ENCODE measurements at places on chromosomes 13 and 19.
A peak's percentile ranks its signal among the peaks of the same experiment; 100 is the strongest.

DNA sequence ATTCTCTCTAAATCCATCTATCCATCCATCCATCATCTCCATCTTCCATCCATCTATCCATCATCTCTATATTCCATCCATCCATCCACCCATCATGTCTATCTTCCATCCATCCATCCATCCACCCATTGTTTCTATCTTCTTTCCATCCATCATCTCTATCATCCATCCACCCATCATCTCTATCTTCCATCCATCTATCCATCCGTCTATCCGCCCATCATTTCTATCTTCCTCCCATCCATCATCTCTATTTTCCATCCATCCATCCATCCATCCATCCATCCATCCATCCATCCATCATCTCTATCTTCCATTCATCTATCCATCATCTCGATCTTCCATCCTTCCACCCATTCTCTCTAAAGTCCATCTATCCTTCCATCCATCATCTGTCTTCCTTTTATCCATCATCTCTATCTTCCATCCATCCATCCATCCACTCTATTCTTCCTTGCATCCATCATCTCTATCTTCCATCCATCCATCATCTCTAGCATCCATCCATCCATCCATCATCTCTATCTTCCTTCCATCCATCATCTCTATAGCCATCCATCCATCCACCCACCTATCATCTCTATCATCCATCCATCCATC lies 34.7 kb downstream of the NWD1 start:
- DNase-seq: no peak

DNA sequence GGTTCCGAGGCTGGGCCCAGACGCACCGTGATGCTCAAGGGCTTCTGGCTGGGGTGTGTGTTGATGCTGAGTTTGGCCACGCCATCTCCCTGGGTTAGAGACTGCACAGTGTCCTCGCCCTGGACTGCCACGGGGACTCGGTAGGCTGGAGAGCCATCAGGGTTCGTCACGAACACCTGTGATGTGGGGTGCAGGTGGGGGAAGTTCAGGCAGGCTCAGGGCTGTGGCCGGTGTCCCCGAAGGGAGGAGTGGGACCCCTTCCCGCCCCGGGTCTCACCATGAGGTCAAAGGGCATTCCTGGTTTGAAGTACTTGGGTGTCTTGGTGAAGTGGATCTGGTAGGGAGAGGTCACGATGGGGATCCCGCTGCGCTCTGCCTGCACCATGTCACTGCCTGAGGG lies 8.2 kb downstream of the C3 start:
- no peak for DNase-seq

GRCh38 chr13:36084131-36084530 lies 47.1 kb downstream of the DCLK1 start:
- DNase-seq: no peak

DNA sequence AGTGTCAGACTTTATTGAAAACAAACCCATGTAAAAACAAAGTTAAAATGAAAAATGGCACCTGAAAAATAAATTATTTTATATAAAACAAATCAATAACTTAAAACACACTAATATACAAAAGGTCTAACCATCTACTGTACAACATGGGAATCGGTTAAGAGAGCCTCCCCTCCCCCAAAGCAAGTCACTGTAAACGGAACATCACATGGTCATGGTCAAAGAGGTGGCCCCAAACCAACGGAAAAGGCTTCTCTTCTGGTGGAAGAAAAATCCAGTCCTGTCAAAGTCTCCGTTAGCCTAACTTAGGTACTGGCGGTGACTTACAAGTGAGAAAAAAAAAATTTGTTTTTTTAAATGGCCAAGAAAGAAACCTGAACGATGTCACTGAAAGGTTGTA lies 15.7 kb upstream of the TIMM44 start:
- DNase-seq: no peak

GRCh38 chr13:47831265-47831664 lies 169.8 kb downstream of the SUCLA2 start:
- DNase-seq: no peak

- no peak for DNase-seq
These were observed 251.5 kb downstream of the DNAJC15 start for GRCh38 chr13:43274881-43275280.

- DNase-seq: no peak
These were observed 493.3 kb downstream of the COG6 start for GRCh38 chr13:40148742-40149141.

GRCh38 chr13:103277959-103278694 lies 211.9 kb upstream of the SLC10A2 start:
- DNase-seq: no peak

DNA sequence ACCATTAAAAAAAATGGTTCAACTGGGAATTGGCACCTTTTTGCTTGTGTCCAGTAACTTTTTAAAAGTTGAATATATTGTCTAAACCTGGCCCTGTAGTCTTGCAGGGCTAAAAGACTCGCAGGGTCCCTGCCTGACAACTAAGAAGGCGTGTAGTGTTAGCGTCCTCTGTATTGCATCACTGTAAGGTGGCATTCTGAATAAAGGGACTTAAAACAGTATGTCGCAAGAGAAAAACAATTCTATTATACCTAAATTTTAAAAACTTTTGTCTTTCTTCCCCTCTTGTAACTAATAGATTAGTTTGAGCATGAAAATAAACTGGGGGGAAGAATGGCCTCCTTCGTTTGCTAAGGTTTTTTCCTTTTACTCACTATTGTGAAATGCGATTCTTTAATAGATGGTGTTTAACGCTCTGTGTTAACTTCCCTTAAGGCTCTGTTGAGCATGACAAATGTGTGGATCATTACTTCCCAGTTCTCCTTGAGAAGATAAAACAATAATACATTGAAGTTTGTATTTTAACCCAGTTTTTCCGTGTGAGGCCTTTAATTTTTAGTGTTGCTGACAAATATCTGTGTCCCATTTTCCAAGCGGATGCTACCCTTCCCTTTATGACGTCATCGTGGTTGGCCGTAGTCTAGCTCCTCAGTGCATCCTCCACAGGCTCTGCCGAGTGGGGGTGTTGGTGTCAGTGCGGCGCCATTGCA lies 134.6 kb downstream of the KATNAL1 start:
- DNase-seq: no peak

DNA sequence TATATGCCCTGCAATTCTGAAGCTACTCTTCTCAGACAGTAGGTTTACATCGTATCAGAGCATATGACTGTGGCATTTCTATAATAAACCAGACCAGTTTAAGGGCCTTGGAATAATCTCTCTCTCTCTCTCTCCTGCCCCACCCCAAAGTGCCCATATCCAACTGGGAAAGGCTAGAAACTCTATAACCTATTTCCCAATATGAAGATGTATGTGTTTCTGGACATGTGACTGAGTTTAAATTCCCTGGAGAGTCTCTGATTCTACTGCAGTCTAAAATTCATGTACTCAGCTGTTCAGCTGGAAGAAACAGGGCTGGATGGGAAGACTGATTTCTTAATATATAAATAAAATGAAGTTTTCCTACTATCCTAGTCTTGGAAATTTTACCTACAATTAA lies 91.9 kb upstream of the MBNL2 start:
- DNase-seq: no peak

- DNase-seq: no peak
These were observed 173.9 kb downstream of the PRR20E start for GRCh38 chr13:57340878-57341277.

GRCh38 chr13:75633285-75633684 lies 2.8 kb upstream of the LMO7 start:
- DNase-seq: no peak

DNA sequence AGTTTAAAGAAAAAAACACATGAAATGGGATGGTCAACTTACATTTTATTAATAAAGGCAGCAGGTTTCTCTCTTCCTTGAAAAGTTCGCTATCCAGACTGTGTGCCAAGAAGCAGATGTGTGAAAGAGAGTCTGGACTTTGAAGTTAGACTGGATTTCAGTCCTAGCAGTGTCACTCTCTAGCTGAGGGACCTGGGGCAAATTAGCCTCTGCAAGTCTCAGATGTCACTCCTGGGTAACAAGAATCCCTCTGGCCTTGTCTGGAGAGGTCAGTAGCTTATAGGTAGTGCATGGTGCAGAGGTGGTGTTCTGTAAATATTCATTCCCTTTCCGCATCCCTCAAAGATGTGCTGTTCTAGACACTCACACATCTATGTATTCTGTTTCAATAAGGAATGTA lies 187.6 kb upstream of the RNF113B start:
- DNase-seq: no peak

DNA sequence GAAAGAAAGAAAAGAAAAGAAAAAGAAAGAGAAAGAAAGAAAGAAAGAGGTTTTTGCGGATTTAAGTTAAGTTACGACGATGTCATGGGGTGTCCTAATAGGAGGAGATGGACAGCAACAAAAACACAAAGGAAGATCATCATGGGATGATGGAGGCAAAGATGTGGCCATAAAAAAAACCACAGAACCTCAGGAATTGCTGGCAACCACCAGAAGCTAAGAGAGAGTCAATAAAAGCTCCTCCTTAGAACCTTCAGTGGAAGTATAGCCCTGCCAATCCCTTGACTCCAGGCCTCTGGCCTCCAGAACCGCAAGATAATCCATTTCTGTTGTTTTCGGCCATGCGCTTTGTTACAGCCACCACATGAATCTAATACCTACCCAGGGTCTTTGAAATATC lies 11.5 kb downstream of the PLEKHA4 start:
- DNase-seq: no peak

GRCh38 chr19:14363183-14364097 lies 17.8 kb upstream of the ADGRE5 start:
- peak; percentile 59 for DNase-seq

DNA sequence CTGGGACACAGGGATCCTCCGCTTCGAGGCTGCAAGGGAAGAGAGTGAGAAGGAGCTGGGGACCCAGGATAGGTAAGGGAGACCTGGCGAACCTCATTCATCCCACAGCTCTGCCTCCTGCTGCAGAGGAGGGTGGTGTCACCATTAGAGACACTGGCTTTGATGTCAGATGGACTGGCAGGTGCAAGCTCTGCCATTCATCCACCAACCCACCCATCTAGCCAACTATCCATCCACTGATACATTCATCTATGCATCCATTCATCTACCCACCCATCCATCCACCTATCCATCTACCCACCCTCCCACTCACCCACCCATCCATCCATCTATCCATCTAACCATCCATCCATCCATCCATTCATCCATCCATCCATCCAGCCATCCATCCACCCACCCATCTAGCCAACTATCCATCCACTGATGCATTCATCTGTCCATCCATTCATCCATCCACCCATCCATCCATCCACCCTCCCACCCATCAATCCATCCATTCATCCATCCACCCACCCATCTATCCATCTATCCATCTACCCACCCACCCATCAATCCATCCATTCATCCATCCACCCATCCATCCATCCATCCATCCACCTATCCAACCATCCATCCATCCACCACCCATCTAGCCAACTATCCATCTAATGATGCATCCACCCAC lies 5.7 kb downstream of the C19orf33 start:
- DNase-seq: no peak

GRCh38 chr13:55820817-55821216 lies 1319.9 kb upstream of the PRR20A start:
- no peak for DNase-seq

GRCh38 chr13:34031610-34032009 lies 213.7 kb downstream of the RFC3 start:
- DNase-seq: no peak

- DNase-seq: peak; percentile 77
These were observed 220.9 kb downstream of the FOXO1 start for GRCh38 chr13:40445557-40445990.

- DNase-seq: no peak
These were observed 346.6 kb downstream of the RFC3 start for GRCh38 chr13:34164582-34164981.

GRCh38 chr13:20394506-20394905 lies 131.2 kb downstream of the CRYL1 start:
- DNase-seq: no peak

DNA sequence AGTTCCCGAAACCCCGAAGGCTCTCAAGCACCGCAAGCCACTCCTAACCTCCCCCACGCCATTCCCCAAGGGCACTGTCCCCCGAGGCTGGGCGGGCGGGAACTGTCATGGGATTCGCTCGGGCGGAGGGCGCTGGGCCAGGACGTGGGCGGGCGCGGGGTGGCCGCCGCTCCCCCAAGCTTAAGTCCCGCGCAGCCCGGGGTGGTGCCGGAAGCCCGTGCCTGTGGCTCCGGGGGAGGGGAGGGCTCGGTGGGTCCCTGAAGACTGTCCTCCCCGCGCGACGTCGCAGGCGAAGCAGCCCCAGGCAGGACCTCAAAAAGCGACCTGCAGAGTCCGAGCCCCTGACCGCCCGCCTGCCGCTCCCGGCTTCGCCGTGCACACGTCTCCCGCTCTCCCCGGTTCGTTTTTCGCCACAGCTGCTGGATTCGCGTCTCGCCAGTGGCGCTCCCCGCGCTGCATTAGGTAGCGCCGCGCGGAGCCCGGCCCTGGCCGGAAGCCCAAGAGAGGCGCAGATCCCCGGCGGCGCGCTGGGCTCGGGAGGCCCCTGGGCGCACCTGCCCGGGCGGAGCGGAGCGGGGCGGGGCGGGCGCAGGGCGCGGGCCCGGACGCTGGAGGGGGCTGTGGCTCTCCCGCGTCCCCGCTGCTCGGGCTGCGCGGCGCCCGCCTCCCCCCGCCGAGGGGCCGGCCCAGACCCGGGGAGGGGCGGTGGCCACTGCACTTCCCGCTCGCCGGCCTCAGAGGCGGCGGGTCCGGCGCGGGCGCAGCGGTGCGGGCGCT lies at the start of gene FARP1:
Gene FARP1 (plus strand): TSS at position 715 of the 777 bp plus-strand sequence. CDS start 70,149 bp downstream, outside the sequence.
- DNase-seq: peak; percentile 75

DNA sequence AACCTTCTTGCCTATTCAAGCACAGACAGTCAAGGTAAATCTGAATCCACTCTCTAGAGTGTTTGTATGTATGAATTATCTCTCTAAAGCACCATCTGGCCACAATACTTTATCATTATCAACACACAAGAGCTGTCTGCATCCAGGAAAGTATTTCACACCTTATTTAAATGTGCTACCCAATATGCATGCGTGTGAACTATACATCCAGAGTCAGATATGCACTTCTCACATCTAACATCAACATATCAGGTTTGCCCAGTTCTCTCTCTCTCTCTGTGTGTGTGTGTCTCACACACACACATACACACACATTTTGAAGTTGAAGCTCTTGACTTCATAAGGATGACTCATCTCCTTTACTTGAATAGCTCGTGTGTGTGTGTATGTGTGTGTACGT lies 697.5 kb upstream of the PCDH20 start:
- DNase-seq: no peak

All from ureter (tissue), 1 donor.